ENCODE measurements at places on chromosomes 16 and 17. TPM values are rescaled to one million over a fixed set of nuclear protein-coding genes. Genes with fewer than 3 reads are reported as not detected.

GRCh38 chr17:27424941-27425340 lies 31.3 kb upstream of the KSR1 start:
- no peak for ATAC-seq

GRCh38 chr16:64687786-64688185 lies 434.1 kb downstream of the CDH11 start:
- ATAC-seq = no peak

GRCh38 chr17:48051283-48051682 lies 3.1 kb downstream of the NFE2L1 start:
- ATAC-seq = no peak

DNA sequence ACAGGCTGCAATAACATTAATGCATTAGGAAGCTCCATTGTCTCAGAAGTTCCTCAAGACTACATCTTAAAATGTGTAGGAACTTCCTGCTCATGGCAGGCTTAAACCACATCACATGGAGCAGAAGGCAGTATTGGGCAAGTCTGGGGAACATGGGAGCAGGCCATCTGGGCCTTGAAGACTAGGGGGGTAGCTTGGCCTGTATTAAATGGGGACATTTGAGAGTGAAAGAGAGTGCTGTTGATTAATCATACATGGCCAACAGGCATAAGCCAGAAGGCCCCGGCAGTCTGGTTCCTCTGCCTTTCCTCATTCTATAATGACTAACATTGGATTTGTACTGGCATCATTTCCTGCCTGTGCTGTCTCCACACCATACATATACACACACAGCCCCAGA lies 25.2 kb upstream of the SLC5A11 start:
- ATAC-seq = no peak

- no peak for ATAC-seq
Observed at GRCh38 chr16:73023320-73023719, 24.6 kb downstream of the ZFHX3 start.

GRCh38 chr17:76276461-76277299 lies 11.5 kb downstream of the UBALD2 start:
- ATAC-seq = no peak

The VTN gene
- 0.48 TPM for total RNA-seq

GRCh38 chr17:30251931-30252330 lies 16.4 kb upstream of the SLC6A4 start:
- ATAC-seq = no peak

The TLCD3B gene
- 0.56 TPM for total RNA-seq
